ENCODE measurements at places on chromosomes 11 and 22.
A peak's percentile ranks its signal among the peaks of the same experiment; 100 is the strongest.

GRCh38 chr22:23450434-23450795, 129.7 kb downstream of the IGLL1 start:
- no peak for DNase-seq

DNA sequence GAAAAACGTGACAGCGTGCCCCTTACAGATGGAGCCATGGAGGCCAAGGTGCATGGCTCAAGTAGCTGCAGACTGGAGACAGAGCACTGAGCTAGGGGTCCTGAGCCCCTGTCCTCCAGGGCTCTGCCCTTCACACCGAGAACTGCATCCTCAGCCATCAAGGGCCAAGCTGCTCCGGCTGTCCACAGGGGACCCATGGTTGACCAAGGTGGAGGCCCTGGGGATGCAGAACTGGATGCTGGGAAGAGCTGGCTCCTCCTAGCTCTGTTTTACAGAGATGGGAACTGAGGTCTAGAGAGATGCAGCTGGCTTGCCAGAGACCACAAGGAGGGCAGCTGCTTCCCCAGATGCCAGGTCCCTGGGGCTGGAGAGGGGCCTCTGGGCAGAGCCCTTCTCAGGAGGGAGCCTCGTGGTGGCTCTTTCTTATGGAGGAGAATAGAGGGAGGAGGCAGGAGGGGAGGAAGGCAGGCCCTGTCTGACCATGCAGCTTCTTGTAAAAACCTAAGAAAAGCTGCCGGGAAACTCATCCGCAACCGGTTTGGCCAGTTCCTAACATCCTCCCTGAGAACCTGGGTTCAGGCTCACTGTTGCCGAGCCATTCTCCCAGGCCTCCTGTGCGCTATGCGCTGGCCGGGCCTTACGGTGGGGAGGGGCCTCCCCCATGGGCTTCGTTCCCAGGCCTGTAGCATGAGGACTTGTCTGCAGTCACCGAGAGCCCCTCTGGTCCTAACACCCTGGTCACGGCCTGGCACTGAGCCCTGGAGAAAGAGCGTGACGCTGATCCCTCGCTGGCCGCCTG, 80.6 kb downstream of the WNT7B start:
- peak; percentile 70 for DNase-seq

- DNase-seq = no peak
Observed at GRCh38 chr22:50300620-50301257, 6.7 kb downstream of the PLXNB2 start.

GRCh38 chr22:33796494-33796893, 123.8 kb downstream of the LARGE1 start:
- no peak for DNase-seq

DNA sequence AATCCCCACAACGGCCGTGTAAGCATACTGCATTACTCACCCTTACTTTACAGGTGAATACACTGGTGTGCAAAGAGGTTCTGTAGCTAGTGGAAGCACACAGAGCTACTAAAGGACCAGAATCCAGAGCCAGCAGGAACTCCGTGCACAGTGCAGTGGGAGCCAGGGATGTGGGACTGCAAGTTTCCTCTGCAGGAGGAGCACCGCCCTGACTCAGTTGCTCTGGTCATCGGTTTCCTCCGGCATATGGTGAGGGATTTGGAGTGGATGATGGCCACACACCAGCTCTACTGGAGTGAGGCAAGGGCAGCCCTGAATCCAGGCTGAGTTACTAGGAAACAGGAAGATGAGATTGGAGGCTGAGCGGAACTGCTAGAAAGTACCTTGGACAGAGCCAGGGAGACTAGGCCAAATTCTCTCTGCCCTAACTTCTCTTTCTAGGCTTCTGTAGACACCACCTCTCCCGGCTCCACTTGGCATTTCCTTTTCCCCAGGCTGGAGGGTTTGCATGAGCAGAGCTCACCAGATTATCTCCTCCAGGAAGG, 18.2 kb upstream of the C22orf42 start:
- DNase-seq = no peak

DNA sequence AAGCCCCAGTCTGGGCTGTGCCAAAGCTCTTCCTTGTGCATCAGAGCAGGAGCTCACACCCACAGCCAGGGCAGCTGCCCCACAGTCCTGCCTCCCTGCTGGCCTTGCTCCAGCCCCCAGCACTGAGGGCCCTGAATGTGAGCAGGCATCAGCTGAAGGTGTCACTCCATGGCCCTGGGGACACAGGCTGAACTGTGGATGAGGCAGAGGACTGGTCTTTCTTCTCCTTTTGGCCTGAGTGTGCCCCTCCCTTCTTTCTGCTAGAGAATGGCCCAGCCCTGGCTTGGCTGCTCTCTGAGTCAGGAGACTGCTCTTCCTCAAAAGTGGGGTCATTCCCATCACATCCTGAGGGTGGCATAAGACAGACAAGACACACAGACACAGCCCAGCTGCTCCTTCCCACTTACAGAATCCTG, 16.2 kb downstream of the OTOG start:
- peak; percentile 27 for DNase-seq

DNA sequence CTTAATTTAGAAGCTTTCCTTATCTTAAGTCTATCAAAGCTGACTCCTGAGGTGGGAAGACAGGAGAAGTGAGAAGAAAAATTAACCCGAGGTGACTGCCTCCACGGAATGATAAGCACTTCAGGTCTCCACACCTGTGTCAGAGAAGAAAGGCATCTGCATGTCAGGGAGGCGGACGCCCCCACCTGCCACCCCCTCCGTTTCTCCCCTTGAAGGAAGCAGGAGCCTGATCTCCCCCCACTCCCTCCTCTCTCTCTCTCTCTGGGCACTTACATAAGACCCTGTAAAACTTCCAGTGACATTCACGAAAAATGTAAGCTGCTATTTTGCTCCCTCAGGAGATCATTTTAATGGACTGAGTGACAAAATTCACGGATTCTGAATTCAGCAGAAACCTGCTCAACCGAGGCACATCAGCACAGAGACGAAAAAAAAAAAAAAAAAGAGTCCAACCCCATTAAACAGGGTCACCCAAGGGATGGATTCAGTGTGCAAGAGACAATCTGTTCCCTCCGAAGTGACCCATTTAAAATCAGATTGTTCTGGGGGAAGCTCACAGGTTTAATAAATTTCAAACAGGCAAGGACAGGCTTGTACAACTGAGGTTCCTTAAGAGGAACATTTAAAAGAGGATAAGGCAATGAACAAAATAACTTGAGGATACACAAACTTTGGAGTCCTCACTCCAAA, 1.5 kb downstream of the LARGE1 start:
- no peak for DNase-seq

DNA sequence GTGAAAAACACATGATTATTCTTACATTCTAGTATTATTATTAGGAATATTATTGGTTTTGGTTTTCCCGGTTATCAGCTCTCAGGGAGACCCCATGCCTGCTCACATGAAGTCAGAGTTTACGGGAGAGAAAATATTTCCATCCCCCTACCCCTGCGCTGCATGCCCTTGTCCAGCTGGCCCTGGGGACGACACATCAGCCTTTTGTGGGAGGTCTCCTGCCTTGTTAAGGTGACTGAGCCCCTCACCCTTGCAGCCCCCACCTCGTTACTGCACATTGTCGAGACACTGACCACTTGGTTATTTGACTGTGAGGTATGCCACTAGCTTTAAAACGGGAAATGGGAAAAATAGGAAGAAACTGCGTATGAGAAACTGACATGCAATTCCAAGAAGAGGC, 63.0 kb downstream of the PARVG start:
- no peak for DNase-seq

DNA sequence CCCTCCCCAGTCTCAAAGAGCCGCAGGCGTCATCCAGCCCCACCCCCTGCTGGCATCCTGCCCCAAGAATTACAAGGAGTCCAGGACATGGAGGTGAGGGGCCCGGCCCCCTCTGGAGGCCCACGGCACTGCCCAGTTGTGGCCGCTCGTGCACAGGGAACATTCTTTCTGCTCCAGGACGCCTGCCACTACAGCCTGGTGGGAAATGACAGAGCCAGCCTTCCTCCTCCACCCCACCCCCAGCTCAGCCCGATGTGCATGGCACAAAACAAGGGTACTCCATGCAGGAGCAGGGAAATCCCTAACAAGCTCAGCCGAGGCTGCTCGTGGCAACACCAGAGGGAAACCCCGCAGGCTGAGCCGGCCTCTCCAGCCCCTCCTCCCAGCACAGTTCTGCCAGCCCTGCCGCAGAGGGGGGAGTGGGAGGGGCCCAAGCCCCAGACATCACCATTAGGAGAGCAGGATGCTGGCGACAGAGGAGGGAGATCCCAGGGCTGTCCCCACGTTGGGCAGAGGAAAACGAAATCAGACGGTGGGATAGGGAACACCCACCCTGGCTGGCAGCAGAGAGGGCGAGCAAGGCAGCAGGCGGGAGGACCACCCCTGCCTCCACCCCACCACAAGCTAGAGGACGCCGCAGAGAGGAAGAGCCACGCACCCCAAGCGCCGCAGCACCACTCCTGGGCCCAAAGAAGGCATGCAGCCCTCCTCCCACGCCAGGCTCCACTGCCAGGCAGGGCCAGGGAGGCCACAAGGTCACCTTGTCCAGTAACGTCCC, 10.0 kb downstream of the IGSF9B start:
- no peak for DNase-seq

GRCh38 chr11:76589964-76590950, 80.3 kb downstream of the LRRC32 start:
- no peak for DNase-seq

GRCh38 chr11:63507511-63507910, 1.6 kb downstream of the LGALS12 start:
- no peak for DNase-seq

DNA sequence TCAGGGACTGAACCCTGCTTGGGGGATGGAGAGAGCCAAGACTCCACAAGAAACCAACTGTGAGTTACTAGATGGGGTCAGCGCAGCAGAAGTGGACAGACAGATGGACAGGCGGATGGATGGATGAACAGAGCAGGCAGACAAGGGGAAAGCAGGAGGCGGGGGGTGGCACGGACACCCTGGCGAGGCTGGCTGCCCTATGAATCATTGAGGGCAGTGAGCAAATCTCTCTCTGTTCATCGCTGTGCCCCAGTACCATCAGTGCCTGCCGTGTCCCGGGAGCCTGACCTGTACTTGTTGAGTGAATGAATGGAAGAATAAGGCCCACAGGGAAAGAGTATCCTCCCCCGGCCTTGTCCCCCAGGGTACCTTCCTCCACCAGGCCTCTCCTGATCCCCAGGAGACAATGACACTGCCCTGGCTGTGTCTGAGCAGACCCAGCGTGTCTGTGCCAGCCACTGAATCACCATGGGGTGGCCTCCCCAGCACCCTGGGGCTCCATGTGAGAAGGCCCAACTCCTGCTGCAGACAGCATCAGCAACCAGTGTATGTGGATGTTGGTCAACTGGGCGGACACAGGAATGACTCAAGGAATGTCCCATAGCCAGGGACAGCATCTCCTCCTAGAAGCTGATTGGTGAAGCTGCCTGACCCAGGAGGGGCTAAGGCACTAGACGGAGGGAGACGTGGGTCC, 5.1 kb upstream of the KLHL35 start:
- no peak for DNase-seq

- no peak for DNase-seq
Observed at GRCh38 chr11:12786891-12787290, 112.7 kb downstream of the TEAD1 start.

Measured in RWPE2 (cell line).